Stimulated activated CD4-positive, alpha-beta T cell treated with anti-CD3 and anti-CD28 coated beads, Interleukin-15, amount 100 ng/mL, for 1 hour (primary cell): ENCODE measurements at places on chromosomes 16 and 17.

- DNase-seq, result no peak
Observed at GRCh38 chr16:22126037-22126558, 33.8 kb downstream of the VWA3A start.

- no peak for DNase-seq
Observed at GRCh38 chr16:53129281-53130158, 74.7 kb downstream of the CHD9 start.

GRCh38 chr16:64864232-64864809 lies 257.5 kb downstream of the CDH11 start:
- no peak for DNase-seq

GRCh38 chr16:58046936-58047335 lies 21.4 kb downstream of the MMP15 start:
- DNase-seq, result no peak

GRCh38 chr17:14950216-14950615 lies 314.9 kb downstream of the PMP22 start:
- DNase-seq, result no peak

GRCh38 chr17:33798308-33798707 lies 456.8 kb upstream of the CCL2 start:
- no peak for DNase-seq
